ENCODE measurements at places on chromosomes 3 and 15. TPM values are rescaled to one million over a fixed set of nuclear protein-coding genes. Genes with fewer than 3 reads are reported as not detected.

DNA sequence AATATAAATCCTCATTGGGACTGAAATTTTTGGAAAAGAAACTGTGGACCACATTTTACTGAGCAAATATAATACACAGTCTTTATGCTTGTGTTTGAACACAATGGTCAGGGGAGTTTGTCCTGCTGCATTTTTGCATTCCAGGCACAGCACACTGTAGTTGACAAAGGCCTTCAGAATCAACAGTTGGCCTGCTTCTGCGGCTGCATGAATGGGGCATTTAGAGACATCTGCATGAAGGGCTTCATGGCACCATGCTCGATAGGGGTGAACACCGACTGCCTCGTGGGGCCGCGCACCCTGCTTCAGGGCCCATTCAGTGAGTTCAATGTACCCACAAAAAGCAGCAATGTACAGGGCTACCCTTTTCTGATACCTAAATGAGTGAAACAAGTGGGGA lies 15.4 kb upstream of the COMMD2 start:
- no peak for DNase-seq

GRCh38 chr3:187044206-187044605 lies 95.1 kb downstream of the RPL39L start:
- DNase-seq: no peak

ALDH1A2 gene
- polyA plus RNA-seq: 3.6 TPM

DNA sequence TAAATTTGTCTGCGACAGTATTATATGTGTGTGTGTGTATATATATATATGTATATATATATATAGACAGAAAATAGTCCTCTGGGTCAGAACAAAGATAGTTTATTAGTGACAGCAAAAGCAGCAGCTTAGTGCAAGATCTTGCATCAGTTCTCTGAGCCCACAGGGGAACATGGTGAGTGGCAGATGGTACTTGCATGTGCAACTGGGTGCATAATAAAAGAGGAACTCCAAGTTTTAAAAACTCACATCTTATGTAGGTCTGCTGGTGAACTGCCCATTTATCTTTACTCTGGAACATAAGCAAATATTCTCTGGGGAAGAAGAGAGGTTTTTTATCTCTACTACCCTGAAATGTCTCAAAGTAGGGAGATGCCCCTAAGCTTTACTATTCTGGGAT lies 276.4 kb downstream of the POLQ start:
- DNase-seq: no peak

GRCh38 chr3:27252646-27253045 lies 116.5 kb downstream of the NEK10 start:
- DNase-seq: no peak

GRCh38 chr3:9902372-9903237 lies at the start of gene IL17RE:
TSS of gene IL17RE (plus strand) at chr3:9902848. CDS start at chr3:9902933, 85 bp downstream.
- DNase-seq: no peak

GRCh38 chr15:66936109-66936860 lies 129.1 kb upstream of the SMAD3 start:
- peak; percentile 70 for DNase-seq

GRCh38 chr3:72636969-72637597 lies 211.2 kb downstream of the SHQ1 start:
- no peak for DNase-seq

- DNase-seq: no peak
These were observed 2.5 kb downstream of the GATM start for GRCh38 chr15:45375836-45376235.

DNA sequence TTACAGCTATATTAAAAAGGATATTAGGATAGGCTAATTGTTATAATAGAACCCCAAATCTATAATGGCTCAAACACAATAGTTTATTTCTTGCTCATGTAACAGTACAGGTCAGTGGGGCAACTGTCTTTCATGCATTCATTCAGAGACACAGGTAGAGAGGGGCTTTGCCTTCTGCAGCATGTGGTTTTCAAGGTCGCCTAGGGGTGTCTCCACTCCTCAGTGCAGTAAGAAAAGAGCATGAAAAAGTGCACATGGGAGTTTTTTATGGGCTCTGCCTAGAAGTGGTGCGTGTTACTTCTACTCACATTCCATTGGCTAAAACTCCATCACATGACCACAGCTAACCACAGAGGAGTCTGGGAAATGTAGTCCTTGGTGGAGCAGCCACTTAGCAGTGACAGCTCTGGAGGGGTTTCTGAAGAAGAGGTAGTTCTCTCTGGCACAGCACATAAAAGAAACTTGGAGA lies 1.8 kb downstream of the ZBTB38 start:
- DNase-seq: no peak

DNA sequence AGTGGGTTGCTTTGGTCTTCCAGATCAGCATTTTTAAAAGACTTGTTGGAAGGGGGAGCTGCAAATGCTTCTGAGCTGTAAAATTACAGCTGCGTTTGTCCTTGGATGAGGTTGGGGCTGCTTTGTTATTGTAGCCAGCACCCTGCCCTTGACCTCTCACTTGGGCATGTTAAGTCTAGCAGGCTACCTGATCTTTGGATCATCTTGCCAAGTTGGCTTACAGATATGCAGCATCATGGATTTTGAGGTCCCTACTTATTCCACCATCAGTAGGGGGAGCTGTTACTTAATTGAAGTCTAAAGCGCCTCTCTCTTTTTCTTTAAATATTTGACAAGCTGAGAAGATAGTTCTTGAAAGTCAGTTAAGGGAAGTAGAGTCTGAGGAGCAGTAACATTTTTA lies 793.0 kb downstream of the MCTP2 start:
- no peak for DNase-seq

MOBP gene
- 0.94 TPM for polyA plus RNA-seq

DNA sequence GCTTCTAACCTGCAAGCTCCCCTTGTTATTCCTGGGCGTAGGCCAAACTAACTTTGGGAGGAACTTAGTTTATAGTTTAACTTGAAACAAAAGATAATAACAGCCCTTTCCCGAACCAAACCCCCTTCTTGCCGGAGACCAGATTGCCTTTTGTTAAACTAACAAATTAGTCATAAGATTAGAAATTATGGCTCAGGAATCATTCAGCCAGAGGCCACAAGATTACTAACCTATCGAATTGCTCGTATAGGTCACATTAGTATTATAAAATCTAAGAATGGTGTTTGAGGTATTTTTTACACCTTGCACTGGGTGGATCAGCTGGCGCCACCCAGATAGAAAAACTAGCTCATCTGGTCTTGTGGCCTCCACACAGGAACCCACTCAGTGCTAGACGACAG lies 65.3 kb upstream of the RAP2B start:
- no peak for DNase-seq

GRCh38 chr3:43371494-43371893 lies 85.2 kb downstream of the SNRK start:
- DNase-seq: no peak

ALPK3 gene
- 4.3 TPM for polyA plus RNA-seq
